ENCODE measurements at places on chromosomes 7 and 10.

DNA sequence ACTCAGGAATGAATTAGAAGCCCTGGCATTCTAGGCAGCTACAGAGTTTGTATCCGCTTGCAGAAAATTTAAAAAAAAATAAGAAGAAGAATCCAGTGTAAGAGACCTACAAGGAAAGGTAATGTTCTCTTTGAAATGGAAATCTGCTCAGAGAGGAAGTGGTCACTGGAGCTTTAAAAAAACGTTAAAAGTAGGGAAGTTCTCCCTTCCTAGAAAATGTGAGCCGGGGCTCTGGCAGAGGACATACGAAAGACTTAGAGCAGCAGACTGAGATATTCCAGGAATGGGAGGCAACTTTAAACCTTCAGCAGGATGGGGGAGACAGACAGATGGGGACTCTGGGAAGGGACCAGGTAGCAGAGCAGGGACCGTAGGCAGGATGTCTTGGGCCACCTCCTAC is 149.4 kb upstream of the NPS start:
- DNase-seq: no peak

- no peak for DNase-seq
Observed at GRCh38 chr7:46682836-46683624, 762.0 kb upstream of the IGFBP3 start.

DNA sequence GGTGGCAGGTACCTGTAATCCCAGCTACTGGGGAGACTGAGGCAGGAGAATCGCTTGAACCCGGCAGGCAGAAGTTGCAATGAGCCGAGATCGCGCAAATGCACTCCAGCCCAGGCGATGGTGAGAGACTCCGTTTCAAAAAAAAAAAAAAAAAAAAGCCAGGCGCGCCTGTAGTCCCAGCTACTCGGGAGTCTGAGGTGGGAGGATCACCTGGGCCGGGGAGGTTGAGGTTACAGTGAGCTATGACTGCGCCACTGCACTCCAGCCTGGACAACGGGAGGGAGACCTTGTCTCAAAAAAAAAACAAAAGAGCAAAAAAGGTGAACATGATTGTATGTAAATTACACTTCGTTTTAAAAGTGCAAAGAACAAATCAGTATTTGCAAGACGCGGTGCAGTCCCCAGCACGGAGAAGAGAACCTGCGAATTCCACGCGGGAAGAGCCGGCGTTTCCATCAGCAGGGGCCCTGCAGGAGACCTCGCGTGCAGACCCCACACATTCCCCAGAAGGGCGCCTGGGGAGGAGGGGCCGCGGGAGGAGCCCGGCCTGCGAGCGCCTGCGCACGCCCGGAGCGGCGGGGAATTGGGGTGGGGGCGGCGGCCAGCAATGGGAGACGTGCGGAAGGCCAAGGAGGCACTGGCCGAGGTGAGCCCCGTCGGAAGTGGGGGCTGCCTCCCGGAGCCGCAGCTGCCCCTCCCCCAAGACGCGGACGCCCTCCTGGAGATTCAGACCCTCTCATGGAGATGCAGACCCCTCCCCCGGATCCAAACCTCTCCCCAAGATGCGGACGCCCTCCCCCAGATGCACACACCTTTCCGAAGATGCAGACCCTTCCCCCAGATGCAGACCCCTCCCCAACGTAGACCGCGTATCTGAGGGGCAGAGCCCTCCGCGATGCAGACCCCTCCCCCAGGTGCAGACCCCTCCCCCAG is 16.7 kb upstream of the SUN1 start:
- DNase-seq: no peak

GRCh38 chr10:34880817-34881216 is 65.7 kb upstream of the PARD3 start:
- DNase-seq: no peak

DNA sequence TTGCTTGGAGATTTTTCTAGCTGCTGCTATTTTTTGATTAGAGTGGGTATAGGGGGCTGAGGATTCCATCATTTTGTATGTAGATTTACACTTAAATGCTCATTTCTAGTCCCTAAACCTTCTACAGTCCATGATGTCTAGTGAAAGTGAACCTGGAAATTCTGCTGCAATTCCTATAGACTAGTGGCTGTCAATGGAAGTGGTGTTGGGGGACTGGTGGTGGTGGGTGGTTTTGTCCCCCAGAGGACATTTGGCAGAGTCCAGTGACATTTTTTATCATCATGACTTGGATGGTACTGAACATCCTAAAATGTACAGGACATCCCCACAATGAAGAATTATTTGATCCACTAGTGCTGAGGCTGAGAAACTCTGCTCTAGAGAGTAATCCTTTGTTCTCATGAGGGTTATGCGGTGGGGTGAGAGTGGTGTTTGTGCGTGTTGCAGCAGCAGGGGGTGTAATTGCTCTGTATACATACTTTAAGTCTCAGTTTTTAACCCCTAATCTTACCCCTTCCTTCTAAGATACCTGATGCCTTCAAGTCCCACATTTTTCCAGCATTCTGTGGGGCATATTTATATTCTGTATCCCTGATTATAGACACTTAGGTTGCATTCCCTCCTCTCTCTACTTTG is 35.0 kb downstream of the KIF11 start:
- no peak for DNase-seq

DNA sequence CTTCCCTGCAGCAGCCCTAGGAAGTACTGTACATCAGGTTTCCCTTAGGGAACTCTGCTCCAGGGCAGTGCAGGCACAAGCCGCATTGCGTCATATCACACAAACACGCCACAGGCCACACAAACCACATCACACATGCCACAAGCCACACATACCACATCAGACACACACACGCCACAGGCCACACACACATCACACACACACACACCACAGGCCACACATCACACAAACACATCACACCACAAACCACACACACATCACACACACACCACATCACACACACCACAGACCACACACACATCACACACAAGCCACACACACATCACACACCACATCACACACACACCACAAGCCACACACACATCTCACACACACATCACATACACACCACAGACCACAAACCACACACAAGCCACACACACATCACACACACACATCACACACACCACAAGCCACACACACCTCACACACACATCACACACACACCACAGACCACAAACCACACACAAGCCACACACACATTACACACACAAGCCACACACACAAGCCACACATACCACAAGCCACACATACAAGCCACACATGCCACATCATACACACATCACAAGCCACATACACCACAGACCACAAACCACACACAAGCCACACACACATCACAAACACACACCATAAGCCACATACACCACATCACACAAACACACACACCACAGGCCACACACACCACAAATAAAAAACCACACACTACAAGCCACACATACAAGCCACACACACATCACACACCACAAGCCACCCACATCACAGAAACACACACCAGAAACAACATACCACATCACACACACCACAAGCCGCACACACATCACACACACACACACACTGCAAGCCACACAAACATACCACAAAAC is 53.4 kb downstream of the TMEM209 start:
- no peak for DNase-seq

DNA sequence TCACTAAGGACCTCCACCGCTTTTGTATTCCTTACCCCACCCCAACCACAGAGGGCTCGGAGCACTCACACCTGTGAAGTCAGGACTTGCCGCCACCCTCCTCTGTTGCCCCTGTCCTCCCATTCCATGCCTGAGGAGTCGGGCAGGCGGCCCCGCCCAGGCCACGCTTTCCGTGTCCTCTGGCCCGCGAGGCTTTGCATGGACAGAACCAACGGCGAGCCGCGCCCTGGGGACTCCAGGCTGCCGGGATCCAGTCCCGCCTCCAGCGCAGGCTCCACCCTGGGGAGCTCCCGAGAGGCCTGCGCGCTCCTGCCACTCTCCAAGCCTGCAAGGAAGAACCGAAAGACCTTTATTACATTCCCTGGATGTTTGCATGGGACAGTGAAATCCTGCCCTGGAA is 366.4 kb upstream of the POM121L12 start:
- no peak for DNase-seq

- DNase-seq: no peak
Observed at GRCh38 chr10:120702032-120702431, 149.1 kb upstream of the WDR11 start.

DNA sequence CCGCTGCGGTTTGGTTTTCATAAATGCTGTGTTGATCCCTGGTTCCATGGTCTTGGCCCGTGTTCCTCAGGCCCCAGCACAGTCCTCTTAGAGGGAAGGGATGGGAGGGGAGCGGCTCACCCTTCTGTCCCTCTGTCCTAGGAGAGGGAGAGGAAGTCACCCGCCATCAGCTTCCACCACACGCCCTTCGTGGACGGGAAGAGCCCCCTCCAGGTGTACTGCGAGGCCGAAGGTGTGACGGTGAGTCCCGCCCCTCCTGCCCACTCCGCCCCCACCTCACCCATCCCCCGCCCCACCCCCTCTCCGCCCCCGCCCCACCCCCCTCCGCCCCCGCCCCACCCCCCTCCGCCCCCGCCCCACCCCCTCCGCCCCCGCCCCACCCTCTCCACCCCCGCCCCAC is 37.5 kb upstream of the DPYSL4 start:
- no peak for DNase-seq

GRCh38 chr10:59104186-59104585 is 72.3 kb upstream of the PHYHIPL start:
- DNase-seq: no peak

- DNase-seq: peak; percentile 93
Observed at GRCh38 chr7:73830681-73831583, at the start of gene CLDN4. CLDN4 (plus strand) TSS chr7:73830996; CDS start chr7:73831202, 206 bp downstream.

DNA sequence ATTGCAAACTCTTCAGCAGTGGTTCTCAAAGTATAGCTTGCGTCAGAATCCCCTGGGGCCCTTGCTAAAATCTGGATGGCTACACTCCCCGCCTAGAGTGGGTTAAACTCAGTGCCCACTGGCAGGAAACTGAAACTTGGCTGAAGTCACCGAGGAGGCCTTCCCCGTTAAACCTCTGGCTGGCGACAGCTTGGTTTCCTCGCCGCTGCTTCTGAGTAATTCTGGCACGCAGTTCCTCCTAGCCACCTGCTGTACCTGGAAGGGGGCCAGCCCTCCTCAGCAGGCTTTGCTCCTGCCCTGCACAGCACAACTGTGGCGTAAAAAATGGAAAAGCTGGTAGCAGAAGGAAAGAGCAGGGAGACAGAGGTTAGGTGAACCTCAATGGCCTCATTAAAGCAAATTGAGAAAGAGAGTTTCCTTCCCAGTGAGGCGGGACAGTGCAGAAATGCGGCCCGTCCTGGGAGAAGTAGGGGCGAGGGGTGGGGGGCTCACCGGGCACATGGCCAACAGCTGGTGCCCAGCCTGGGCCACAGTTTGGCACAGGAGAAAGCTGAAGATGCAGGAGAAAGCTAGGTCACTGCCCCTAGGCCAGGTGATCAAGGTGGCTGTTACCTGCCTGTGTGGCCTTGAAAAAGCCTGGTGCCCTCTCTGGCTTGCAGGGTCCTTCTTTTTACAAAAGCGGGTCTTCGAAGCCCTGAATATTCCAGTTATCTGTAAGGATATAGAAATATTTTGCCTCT is 46.6 kb downstream of the ALOX5 start:
- peak; percentile 81 for DNase-seq

- no peak for DNase-seq
Observed at GRCh38 chr10:88508796-88509195, 74.3 kb downstream of the RNLS start.

GRCh38 chr10:128063736-128064107 is 62.5 kb downstream of the MKI67 start:
- no peak for DNase-seq

GRCh38 chr10:126061526-126061925 is 165.2 kb downstream of the FANK1 start:
- no peak for DNase-seq

- peak; percentile 54 for DNase-seq
Observed at GRCh38 chr10:78688901-78689583, 379.7 kb upstream of the ZMIZ1 start.

DNA sequence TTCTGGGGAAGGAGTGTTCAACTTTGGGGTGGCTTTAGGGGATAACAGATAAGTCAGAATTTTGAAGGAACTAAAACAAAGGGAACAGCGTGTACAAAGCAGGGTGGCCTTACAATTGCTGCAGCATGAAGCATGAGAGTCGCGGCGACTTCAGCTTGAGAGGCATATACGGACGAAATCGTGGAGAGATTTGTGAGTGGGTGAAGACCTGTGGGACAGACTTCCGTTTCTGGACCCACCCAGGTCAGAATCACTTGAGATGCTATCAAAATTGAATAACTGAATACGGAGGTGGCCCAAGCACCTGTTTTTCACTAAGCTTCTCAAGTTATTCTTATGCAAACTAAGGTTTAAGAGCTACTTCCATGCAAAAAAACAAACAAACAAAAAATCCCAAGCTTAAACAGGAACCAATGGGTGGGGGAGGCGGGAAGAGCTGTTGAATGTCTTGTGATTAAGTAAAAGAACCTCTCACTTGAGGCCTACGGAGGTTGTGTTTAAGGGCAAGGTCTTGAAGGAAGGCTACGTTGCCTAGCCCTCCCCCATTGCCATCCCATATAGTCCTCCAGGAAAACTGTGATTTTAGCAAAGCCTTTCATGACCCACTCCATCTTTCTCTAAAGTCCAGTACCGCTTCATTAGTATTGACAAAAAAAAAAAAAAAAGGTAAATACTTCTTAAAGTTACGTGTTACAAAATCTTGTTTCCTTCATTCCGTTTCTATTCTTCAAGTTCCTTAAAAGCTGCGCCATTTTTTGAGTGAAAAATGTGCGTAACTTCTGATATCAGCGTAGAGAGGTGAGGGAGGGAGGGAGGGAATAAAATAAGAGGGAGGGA is 1.3 kb upstream of the TRIM24 start:
- DNase-seq: no peak

- DNase-seq: no peak
Observed at GRCh38 chr7:91378131-91378530, 113.9 kb downstream of the FZD1 start.

- no peak for DNase-seq
Observed at GRCh38 chr10:88312855-88313254, 270.3 kb downstream of the RNLS start.

DNA sequence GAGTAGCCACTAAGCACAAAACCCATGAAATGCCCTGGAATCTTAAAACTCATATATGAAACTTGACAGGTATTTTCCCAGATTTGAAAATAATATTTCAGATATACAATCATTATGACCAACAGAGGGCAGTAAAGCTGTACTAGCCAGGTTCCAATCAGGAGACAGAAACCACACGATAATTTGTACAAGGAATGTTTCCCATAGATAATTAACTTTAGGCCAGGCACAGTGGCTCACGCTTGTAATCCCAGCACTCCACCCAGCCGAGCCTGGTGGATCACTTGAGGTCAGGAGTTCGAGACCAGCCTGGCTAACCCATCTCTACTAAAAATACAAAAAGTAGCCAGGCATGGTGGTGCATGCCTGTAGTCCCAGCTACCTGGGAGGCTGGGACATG is 31.0 kb upstream of the NUB1 start:
- no peak for DNase-seq
